ENCODE measurements at places on chromosomes 7 and 10.

- no peak for DNase-seq
These were observed 113.4 kb upstream of the EEPD1 start for GRCh38 chr7:36039671-36040070.

DNA sequence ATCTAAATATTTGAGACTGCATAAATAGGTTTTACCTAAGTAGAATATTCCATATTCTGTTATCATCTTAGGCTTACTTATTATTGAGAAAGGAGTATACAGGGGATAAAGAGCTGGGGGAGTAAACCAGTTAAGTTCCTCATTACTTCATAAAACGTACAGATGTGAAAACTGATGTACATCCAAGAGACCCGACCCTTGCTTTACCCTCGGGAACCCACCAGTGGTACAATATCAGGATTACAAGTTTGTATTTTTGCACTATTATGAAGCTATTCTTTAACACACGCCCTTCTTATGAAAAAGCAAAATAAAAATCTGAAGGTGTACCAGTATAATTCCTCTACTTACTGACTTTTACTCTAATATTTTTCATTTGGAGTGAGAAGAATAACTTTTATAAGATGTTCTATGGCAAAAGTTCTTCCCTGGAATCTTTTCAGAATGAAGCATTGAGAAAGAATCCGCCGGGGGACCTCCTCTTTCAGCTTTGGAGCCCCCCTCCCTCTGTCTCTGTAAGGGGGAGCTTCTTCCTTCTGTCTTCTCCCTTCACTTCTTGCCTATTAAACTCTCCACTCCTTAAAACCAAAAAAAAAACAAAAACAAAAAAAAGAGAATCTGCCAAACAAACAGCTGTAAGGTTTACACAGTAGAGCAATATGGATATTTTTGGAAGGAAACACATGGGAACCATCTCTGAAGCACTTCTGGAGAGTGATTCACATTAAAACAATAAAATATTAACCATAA, 550.0 kb downstream of the TNS3 start:
- DNase-seq = no peak

- DNase-seq = no peak
These were observed 473.6 kb upstream of the MGMT start for GRCh38 chr10:128993443-128993842.

GRCh38 chr10:77545585-77545984, 92.0 kb downstream of the KCNMA1 start:
- no peak for DNase-seq

DNA sequence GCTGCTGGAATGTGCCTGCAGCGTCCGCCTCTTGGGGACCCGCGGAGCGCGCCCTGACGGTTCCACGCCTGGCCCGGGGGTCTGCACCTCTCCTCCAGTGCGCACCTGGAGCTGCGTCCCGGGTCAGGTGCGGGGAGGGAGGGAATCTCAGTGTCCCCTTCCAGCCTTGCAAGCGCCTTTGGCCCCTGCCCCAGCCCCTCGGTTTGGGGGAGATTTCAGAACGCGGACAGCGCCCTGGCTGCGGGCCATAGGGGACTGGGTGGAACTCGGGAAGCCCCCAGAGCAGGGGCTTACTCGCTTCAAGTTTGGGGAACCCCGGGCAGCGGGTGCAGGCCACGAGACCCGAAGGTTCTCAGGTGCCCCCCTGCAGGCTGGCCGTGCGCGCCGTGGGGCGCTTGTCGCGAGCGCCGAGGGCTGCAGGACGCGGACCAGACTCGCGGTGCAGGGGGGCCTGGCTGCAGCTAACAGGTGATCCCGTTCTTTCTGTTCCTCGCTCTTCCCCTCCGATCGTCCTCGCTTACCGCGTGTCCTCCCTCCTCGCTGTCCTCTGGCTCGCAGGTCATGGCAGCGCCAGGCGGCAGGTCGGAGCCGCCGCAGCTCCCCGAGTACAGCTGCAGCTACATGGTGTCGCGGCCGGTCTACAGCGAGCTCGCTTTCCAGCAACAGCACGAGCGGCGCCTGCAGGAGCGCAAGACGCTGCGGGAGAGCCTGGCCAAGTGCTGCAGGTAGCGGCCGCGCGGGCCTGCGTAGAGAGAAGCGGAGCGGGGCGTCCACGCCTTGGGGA, 645 bp downstream of the SLC26A4 start:
- peak; percentile 51 for DNase-seq

DNA sequence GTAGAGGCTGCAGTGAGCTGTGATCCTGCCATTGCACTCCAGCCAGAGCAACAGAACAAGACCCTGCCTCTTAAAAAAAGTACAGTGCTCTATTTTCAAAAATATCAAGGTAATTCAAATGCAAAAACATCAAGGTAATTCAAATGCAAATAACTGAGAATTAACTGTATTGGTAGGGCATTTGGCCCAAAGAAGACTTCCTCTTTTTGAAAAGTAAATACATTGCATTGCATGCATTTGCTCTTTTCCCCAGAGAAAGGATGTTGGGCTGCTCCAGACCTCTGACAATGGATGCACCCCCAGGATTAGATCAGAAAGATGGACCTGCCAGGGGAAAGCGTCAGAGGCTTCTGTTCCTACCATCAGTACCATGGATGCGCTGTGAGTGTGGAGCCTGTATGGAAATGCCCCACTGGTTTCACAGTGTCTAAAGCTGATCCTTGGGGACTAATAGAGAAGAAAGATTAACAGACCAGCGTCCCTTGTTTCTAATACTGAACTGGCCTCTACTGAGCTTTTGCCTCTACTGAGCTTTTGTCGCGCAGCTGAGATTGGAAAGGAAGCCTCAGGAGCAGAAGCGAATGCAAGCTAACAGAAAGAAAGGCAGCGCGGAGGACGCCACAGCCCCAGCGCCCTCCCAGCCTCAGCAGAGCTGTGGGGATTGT, 93.5 kb upstream of the LYZL2 start:
- no peak for DNase-seq

DNA sequence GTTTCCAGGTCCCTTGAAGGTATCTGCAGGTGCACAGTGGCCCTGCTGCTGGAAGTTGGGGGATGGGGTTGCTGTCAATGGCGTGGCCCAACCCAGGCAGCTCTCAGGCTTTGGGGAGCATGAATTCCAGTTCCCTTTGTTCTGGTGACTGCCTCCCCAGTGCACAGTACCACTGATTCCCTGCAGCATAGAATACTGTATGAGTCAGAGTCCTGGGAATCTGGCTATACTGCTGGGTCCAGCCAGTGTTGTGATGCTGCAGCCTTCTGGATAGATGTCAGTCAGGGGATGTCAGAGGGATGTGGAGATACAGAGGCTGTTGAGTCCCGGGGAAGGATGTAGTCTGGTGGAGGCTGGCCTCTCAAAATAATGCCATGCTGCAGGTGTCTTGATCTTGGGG, 99.3 kb downstream of the LANCL2 start:
- DNase-seq = no peak

DNA sequence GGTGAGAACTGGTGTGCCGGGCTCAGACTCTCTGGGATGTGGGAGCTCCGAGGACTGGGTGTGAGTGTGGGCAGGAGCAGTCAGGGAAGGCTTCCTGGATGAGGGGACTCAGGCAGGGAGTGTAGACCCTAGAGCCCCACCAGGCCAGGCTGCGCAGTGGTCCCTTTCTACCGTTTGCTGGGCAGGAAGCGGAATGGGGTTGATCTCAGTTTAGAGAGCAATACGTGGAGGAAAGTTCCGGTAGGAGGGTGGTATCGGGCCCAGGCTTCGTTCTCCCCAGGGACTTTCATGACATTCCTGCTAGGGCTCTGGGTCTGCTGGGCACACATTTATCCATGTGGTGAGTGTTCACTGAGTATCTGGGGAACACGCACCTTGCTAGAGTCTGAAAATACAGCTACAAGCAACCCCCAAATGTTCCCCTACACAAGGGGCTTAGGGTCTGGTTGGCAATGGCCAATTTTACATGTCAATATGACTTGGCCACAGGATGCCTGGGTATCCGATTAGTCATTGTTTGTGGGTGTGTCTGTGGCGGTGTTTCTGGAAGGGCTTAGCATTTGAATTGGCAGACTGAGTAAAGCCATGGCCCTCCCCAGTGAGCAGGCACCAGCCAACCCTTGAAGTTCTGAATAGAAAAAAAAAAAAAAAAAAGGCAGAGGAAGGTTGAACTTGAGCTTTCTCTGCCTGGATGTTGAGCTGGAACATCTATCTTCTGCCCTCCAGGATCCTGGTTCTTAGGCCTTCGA, 20.8 kb downstream of the GHRHR start:
- DNase-seq = no peak

- no peak for DNase-seq
These were observed 30.9 kb upstream of the KLHL7 start for GRCh38 chr7:23074443-23075261.

GRCh38 chr7:147418966-147419365, 1171.6 kb upstream of the C7orf33 start:
- DNase-seq = no peak

- DNase-seq = no peak
These were observed 21.0 kb upstream of the ASB15 start for GRCh38 chr7:123580406-123581161.

- DNase-seq = no peak
These were observed 219.6 kb downstream of the PHF14 start for GRCh38 chr7:11193131-11193867.

DNA sequence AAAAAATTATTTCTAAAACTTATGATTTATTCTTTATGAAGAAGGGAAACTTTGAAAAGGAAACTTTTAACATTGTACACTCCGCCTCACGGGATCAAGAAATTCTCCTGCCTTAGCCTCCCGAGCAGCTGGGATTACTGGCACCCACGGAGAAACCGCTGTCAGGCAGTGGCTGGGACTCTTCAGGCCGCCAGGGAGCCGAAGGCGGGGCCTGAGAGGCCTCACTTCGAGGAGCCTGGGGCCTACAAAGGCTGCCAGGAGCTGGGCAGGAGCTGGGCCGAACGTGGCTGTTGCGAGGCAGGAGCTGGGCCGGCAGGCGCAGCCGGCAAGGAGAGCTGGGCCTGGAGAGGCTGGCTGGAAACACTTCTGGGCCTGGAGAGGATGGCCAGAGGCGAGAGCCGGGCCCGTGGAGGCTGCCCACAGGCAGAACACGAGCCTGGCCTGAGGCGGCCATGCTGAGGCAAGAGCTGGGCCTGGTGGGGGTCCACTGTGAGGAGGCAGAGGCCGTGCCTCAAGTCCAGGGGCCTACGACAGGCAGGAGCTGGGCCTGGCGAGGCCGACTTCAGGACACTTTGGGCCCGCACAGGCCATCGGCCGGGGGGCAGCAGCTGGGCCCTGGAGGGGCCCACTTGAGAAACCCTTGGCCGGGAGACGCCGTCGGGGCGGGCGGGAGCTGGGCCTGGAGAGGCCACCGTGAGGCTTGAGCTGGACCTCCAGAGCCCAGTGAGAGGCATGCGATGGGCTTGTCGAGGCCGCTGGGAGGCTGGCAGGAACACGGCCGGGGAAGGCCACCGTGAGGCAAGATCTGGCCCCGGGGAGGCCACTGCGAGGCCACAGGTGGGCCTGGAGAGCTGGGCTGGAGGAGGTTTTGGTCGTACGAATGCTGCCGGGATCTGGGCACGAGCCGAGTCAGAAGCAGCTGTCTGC, 23.7 kb downstream of the MDH2 start:
- DNase-seq = no peak

- DNase-seq = no peak
These were observed 26.6 kb downstream of the GIMAP8 start for GRCh38 chr7:150476819-150477631.

GRCh38 chr10:70474780-70475179, 3.8 kb upstream of the PALD1 start:
- DNase-seq = no peak

GRCh38 chr10:32149252-32149955, 93.2 kb upstream of the KIF5B start:
- DNase-seq = peak; percentile 79

GRCh38 chr7:96713037-96713436, 3.4 kb upstream of the SEM1 start:
- DNase-seq = no peak

DNA sequence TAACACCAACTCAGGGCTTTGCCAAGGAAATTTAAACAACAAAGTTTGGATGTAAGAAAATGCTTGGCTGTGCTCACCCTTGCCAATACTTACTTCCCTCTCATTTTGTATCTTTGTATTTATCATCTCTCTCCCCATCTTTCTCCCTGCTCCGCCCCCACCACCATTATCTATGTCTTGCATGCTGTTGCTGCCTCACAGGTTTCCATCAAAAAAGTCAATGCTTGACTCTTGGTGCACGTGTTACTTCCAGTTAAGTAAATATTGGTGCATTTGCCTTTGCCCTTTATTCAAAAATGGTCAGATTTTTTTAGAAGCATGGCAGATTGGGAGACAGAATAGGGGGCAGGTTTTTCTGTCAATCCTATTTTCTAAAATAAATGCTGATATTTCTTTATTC, 626.0 kb downstream of the ACTR3B start:
- DNase-seq = no peak

GRCh38 chr7:25857376-25858067, 294.5 kb upstream of the NFE2L3 start:
- DNase-seq = no peak

DNA sequence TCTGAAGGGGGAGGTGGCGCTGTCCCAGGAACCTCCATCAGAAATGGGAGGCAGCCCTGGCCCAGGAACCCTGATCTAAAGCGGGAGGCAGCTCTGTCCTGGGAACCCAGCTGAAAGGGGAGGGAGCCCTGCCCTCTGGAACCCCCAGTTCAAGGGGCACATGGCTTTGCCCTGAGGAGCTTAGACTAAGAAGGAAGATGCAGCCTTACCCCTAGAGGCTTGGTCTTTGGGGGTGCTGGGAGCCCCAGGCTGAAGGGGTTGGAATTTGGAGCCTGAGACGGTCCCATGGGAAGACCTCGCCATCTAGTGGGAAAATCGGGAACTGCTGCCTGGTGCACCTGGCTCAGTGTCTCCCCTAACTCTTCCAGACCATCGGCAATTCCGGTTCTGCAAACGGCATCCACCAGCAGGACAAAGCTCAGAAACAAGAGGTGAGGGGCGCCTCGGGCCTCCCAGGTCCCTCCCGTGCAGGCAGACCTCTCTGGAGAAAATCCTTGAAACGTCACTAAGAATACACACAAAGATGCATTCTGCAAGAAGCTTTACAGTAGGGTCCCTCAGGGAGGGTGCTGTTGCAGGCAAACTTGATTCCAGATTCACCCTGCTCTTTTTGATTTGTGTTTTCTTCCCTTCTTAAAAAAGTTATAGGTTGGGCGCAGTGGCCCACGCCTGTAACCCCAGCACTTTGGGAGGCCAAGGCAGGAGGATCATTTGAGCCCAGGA, 52.4 kb upstream of the GTF2IRD1 start:
- DNase-seq = peak; percentile 42

- DNase-seq = no peak
These were observed 446.4 kb downstream of the SDK1 start for GRCh38 chr7:3747467-3747866.

- DNase-seq = no peak
These were observed 102.3 kb upstream of the PCBD1 start for GRCh38 chr10:70990681-70991080.
